SJSA1 (cell line): ENCODE measurements at places on chromosomes 7 and 10.

DNA sequence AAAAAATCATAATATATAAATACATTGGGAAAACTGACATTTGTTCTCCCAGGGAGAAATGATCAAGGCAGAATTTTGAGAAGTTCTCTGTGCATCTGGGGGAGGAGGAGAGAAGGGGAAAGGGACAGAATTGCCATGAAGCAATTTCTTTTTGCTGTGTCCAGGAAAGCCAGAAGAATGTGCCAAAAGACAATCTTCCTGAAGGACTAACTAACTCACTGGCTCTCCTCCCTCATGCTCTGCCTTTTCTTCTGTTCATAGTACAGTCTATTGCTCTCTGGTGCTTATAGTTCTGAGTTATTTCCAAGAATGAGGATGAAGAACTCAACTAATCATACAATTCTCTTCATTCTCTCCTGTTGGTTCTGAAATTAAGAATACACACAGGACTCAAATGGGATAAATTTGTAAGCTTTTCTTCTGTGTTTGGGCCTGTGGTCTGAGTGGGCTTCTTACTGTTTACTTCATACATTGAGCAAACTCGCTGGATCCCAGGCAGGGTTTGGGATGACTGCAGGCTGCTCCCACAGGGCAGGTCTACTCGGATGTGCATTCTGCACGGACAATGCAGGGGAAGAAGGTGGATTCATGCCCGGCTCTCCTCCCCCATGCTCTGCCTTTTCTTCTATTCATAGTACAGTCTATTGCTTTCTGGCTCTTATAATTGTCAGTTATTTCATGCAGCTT, 22.2 kb upstream of the FAM171A1 start:
- no peak for DNase-seq

- DNase-seq = no peak
These were observed 471.3 kb upstream of the AUTS2 start for GRCh38 chr7:69126896-69127479.

- no peak for DNase-seq
These were observed 24.2 kb downstream of the BAIAP2L1 start for GRCh38 chr7:98376711-98377110.

GRCh38 chr7:25091176-25091575, 33.9 kb downstream of the CYCS start:
- DNase-seq = no peak

DNA sequence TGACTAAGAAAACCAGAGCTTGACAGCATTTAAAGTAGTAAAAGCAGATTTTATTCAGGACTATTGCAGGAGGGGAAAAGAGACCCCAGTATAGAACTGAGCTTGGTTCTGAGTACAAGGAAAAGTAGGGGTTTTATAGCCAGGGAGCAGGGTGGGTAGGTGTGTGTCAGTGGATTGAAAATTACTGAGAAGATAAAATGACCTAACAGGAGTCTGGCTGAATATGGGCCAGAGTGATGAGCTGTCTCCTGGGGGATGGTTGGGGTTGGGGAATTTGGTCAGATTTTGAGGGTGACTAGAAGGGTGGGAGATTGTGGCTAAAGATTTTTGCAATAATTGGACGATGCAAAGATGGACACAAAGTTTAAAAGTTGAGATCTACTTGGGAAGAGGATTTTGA, 114.0 kb downstream of the ST7 start:
- no peak for DNase-seq

- DNase-seq = no peak
These were observed 16.1 kb downstream of the DRGX start for GRCh38 chr10:49379596-49380410.

- no peak for DNase-seq
These were observed 398.5 kb upstream of the AKR1E2 start for GRCh38 chr10:4427532-4427931.

DNA sequence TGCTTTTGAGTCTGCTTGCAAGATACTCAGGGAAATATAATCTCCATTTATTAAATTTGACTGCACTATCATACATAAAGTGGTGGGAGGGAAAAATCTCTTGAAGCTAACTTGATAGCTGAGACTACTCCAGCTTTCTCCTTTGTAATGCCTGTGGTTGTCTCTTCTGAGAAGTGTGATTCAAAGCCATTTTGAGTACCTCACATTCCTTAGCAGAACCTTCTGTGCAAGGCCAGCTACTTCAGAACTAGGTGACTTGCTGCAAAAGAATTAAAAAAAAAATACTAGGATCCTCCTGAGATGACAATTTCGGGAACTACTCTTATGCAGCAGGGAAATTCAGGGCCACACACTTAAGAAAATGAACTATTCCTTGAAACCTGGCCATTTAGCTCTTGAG, 294.8 kb downstream of the MDFIC start:
- no peak for DNase-seq

DNA sequence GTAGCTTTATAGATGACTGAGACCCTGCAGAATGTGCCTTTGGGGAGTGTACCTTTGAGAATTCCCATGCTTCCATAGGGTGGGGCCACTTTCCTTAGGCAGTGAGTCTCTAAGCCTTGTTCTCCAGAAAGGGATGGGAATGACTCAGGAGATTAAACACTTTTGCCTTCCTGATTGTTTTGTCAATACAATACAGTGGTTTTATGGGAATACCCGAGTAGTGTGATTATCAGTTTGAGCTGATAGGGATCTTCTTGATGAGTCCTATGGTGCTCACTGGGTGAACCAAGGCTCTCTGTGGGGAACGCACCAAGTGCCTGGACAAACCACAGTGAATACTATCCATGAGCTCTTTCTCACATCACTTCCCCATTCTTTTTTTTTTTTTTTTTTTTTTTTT, 6.3 kb downstream of the MYOF start:
- peak; percentile 67 for DNase-seq

GRCh38 chr7:149422914-149423301, 38.0 kb downstream of the ZNF777 start:
- DNase-seq = no peak

DNA sequence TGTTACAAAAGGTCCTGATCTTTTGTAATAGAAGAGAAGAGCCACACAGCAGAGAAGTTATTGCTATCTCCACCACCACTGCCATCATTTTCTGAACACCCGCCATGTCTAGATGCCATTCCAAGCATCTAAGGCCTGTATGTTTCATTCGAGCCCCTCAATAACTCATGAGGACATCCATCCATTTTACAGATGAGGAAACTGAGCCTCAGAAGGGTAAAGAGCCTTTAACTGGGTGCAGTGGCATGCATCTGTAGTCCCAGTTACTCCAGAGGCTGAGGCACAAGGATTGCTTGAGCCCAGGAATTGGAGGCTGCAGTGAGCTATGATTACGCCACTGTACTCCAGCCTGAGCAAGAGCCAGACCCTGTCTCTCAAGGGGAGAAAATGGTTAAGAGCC, 39.3 kb downstream of the UBE2H start:
- DNase-seq = no peak

DNA sequence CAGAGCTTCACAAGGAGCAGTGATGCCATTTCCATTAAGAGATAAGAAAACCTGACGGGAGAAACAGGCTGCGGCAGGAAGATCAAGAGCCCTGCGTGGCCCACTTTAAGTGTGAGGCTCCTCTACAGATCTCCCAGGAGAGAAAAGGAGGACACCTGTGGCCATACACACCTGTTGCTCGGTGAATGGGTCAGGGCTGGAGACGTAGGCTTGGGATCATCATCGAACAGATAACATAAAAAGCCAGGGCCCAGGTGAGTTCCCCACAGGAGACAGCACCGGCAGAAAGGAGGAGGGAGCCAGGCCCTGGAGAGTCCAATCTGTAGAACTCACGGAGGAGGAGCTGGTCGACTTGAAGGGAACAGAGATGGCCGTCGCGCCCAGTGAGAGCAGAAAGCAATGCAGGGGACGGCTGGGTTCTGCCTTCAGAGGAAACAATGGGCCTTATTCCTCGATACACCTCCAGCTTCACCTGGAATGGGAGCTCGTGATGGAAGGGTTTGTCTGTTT, 556.8 kb downstream of the DNAJB6 start:
- no peak for DNase-seq

DNA sequence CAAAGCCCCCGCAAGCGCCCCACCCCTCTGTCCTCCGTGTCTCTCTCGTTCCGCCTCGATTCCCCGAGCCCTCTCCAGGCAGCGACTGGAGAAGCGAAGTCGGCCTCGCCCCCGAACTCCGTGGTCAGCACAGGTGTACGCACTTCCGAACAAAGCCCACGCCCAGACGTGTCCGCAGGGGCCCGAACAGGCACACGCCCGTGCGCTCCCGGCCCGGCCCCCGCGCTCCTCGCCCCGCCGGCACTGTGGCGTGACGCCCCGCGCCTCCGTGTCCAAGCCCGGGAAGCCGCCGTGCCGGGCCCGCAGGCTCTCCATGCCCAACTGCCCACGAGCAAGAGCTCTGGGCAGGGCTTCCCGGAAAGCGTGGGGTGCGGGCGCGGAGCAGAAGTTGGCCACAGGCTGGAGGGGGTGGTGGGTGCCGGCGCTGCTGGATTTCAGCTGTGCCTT, 662 bp downstream of the NRCAM start:
- no peak for DNase-seq

DNA sequence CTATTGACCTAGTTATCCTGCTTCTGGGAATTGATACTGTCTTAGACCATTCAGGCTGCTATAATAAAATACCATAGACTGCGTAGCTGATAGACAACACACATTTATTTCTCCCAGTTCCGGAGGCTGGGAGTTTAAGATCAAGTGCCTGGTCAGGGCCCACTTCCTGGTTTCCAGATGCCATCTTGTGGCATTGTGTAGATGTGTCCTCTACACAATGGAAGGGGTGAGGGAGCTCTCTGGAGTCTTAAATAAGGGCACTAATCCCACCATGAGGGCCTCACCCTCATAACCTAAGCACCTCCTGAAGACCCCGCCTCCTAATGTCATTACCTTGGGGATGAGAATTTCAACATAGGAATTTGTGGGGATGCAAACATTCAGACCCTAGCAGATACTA, 62.4 kb downstream of the SLC35B4 start:
- no peak for DNase-seq

DNA sequence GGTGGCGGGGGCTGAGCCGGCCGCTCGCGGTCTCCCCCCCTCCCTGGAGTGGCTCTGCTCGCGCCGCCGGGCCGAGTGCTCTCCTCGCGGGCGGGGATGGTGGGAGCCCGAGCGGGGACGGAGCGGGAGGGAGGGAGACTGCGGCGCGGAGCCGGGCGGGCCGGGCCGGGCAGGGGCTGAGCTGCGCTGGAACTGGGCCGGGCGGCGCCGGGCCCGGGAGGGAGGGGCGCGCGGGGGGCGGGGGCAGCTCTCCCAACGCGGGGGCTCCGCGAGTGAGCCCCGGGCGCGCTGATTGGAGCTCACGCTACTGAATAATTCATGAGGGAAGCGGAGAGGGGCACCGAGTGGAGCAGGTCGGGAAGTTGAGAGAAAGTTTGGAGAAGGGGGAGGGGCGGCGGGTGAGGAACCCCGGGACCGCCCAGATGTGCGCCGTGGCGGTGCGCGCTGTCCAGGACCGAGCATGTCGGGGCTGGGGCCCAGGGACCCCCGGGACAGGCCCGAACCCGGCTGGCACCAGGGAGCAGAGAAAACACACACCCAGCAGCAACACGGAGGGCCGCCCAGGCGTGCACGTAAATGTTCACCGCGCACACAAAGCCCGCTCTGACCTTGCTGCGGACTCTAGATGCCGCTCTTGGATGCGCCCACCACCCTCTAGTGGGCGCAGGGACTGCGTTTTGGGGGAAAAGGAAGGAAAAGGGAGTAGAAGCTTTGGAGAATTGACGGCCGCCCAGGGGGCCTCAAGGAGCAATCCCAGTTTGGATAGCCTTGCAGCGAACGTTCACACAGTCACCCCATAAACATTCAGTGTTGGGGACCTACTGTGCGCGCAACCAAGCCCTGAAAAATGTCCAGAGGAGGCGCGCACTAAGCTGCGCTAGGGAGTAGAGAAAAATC, at the start of gene EPHB4:
EPHB4 (minus strand) TSS at position 194 of the 897 bp plus-strand sequence. CDS start 493 bp downstream, outside the sequence.
- peak; percentile 88 for DNase-seq

DNA sequence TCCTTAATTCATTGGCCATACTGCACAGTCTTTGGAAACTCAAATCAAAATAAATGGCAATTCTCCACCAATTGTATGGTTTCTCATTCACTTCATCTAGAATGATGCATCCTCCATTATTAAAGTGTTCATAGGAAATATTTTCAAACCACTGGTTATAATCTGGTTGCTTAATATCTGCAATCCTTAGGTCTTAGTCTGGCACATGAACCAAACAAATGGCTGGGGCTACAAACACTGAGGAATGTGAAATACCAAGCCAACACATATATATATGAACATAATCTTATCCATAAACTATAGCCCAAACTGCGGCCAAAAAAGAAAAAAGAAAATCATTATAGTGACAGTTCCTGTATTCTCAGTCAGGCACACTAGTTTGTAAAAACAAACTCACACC, 5.7 kb upstream of the MSS51 start:
- no peak for DNase-seq

- DNase-seq = peak; percentile 7
These were observed 20.1 kb upstream of the MDFIC start for GRCh38 chr7:114901771-114902170.

GRCh38 chr7:82690929-82691328, 247.4 kb upstream of the CACNA2D1 start:
- DNase-seq = peak; percentile 44

DNA sequence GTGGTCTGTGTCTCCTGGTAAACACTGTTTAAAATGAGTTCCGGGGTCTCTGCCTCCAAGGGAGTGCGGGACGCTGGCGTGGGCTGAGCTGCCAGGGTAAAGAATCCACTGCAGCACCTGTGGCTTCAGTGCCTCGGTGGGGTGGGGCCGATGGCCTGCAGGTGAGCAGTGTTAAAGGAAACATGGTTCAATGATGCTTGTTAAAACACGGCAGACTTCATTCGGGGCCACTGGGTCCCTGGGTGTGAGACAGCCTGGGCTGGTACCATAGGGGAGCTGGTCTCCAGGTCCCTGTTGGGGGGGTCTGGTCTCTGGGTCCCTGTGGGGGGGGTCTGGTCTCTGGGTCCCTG, 24.9 kb upstream of the KNDC1 start:
- DNase-seq = no peak

GRCh38 chr10:10332786-10333185, 684.9 kb upstream of the CELF2 start:
- DNase-seq = no peak

DNA sequence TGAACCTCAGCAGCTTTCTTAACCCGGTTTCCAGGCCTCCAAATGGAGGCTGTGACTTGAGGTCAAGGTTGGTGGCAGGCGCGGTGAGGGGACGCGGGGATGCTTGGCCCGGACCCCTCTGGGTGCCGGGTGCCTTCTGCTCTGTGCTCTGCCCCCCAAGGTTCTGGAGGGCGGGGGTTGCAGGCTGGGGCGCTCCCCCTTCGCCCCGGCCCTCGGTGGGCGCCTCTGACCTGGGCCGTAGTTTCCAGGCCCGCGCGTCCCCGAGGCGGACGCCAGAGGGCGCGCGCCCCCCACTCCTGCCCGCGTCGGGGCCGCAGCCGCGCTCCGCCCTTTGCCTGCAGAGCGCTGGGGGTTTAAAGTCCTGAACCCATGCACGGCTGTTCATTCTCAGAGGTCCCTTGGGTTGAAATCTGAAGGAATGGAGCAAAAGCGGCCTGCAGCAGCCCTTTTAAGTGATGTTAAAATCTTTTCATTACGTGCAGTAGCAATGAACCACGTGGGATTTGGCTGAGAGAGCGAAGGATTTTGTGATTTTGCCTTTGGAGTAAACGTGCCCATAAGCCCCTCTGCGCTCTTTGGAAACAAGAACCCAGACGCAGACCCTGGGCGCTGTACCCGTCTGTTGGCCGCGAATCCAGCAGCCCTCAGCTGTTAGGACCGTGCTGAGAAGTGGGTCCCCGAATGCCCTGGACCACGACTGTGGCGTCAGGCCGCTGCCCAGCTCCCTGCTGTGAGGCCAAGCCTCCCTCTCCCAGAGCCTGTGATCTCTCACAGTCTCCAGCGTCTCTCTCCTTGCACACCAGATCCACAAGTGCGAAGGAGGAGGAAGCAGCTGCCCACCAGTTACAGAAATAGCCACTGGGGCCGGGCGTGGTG, 135.0 kb downstream of the ACTR3B start:
- no peak for DNase-seq

- DNase-seq = no peak
These were observed 168.2 kb downstream of the ETV1 start for GRCh38 chr7:13821152-13821787.
